Stromal cell of bone marrow (primary cell): ENCODE measurements at places on chromosomes 7 and 10.
A peak's percentile ranks its signal among the peaks of the same experiment; 100 is the strongest.

- DNase-seq, result no peak
Measured at GRCh38 chr7:103574576-103574975, 128.6 kb upstream of the SLC26A5 start.

DNA sequence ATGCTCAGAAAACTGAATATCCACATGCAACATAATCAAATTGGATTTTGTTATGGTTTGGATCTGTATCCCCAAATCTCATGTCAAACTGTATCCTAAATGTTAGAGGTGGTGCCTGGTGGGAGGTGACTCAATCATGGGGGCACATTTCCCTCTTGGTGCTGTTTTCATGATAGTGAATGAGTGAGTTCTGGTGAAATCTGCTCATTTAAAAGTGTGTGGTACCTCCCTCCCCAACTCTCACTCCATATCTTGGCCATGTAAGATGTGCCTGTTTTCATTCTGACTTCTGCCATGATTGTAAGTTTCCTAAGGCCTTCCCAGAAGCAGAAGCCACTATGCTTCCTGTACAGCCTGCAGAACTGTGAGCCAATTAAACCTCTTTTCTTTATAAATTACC is 239.6 kb upstream of the KLF14 start:
- DNase-seq, result no peak

DNA sequence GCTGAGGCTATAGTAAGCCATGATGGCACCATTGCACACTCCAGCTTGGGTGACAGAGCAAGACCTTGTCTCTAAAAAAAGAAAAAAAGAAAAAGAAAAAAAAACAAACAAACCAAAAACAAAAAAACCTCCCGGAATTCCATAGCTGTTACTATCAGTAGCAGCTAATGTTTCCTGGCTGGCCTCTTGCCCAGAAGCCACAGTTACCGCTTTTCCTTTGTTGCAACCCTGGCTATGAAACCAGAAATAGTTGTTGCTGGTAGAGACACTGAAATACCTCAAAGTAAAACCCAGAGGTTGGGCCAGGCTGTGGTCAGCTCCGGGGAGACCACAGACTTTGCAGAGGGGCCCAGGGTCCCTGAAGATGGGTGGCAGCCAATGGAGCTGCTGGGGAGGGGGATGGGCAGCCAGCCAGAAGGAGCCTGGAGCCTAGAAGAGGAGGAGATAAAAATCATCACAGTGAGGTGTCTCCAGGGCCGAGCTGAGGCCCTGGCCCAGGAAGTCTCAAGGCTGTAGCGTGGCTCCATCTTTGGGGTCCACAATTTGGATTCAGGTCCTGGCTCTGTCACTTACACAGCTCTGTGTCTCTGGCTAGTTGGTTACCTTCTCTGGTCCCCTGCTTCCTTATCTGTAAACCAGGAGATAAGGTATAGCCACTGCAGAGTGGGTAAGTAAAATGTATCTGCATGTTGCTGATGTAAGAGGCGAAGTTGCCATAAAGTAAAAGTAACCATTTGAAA is 3.4 kb upstream of the CHST12 start:
- DNase-seq, result peak; percentile 89

- DNase-seq, result no peak
Measured at GRCh38 chr7:111676811-111677210, 114.5 kb upstream of the IMMP2L start.

DNA sequence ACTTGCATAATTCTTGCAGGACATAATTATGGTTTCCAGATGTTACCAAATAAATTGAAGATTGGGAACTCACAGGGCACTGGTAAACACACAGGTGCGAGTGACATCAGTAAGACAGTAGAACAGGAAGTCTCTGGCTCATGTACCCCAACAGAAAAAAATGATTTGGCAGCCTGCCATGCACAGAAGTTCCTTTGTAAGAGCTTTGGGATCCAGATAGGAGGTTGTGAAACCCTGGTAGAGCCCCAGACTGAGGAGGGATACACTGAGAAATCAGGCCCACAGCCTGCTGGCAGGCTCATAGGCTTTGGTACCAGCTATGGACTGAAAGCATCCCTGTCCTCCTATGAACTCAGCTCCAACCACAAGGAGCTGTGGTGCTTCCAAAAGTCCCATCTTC is 118.0 kb downstream of the COBL start:
- DNase-seq, result no peak

- DNase-seq, result no peak
Measured at GRCh38 chr7:7791523-7791922, 73.1 kb upstream of the RPA3 start.

GRCh38 chr10:88858491-88858890 is 6.8 kb upstream of the ANKRD22 start:
- DNase-seq, result no peak
